ENCODE measurements at places on chromosomes 11 and 22.

DNA sequence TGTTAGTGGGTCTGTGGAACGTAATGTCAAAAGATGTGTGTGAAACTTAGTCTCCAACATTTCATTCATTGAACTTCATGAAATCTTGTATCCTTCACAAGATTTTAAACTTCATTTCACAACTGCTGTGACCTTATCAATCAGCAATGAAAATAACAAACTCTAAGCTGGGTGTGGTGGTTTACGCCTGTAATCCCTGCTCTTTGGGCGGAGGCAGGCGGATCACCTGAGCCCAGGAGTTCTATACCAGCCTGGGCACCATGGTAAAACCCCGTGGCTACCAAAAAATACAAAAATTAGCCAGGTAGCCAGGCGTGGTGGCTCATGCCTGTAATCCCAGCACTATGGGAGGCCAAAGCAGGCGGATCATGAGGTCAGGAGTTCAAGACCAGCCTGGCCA is 5.1 kb downstream of the CHKA start:
- DNase-seq: no peak

- no peak for DNase-seq
Measured at GRCh38 chr11:24181395-24182047, 315.3 kb upstream of the LUZP2 start.

- DNase-seq: peak; percentile 15
Measured at GRCh38 chr11:36364551-36365325, 68.7 kb downstream of the PRR5L start.

DNA sequence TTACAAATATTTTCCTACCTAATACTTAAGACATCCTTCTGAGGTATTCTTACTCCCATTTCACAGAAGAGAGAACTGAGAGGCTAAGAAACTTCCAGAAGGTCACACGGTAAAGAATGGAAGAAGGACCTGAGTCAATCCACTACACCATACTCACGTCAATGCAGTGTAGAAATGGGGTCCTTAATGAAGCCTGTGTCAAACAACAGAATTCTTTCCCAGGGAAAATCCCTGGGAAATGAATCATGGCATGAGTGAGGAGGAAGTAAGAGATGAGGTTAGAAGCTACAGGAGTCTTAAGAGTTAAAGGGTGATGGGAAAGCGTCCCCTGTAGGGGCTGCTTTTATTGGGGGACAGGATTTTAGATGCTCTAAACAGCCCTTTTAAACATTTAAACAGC is 147.9 kb downstream of the C11orf91 start:
- DNase-seq: peak; percentile 49

- no peak for DNase-seq
Measured at GRCh38 chr11:59292611-59293010, 66.1 kb upstream of the OR5AN1 start.

DNA sequence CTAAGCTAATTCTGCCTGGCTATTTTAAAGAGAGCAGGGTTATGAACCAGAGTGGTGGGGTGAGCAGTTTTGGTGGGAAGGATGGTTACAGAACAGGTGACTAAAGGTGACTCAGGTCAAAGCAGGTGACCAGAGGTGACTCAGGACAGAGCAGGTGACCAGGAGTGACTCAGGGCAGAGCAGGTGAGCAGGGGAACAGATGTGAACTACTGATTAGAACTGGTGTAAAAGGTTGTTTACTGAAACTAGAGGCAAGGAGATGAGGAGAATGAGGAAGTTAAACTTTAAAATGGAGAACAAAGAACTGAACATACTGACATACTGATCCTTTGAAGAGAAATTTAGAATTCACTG is 15.4 kb upstream of the HYLS1 start:
- no peak for DNase-seq

- no peak for DNase-seq
Measured at GRCh38 chr22:26592421-26592891, 2.5 kb upstream of the TPST2 start.

GRCh38 chr11:78995171-78995570 is 420.5 kb upstream of the NARS2 start:
- no peak for DNase-seq

DNA sequence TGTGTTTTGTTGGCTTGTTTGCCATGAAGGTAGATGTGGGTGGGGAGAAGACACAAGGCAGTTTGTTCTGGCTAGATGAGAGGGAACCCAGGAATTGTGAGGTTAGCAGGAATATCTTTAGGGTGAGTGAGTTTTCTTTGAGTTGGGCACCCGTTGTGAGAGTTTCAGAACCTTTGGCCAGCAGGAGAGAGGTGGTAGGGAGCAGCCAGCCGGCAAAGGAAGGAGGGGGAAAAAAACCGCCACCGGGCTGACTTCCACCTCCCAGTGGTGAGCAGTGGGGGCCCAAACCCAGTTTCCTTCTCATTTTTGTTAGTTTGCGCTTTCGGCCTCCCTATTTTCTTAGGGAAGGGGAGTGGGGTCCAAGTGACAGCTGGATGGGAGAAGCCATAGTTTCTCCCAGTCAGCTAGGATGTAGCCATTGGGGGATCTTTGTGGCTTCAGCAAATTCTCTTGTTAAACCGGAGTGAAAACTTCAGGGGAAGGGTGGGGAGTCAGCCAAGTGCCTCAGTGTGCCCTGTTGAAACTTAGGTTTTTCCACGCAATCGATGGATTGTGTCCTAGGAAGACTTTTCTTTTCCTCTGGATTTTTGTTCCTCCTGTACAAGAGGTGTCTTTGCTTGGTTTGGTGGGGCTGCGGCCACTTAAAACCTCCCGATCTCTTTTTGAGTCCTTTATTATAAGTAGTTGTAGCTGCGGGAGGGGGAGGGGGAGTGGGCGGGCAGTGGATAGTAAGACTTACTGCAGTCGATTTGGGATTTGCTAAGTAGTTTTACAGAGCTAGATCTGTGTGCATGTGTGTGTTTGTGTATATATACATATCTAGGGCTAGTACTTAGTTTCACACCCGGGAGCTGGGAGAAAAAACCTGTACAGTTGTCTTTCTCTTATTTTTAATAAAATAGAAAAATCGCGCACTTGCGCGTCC is 1.1 kb upstream of the GCAT start:
- no peak for DNase-seq

DNA sequence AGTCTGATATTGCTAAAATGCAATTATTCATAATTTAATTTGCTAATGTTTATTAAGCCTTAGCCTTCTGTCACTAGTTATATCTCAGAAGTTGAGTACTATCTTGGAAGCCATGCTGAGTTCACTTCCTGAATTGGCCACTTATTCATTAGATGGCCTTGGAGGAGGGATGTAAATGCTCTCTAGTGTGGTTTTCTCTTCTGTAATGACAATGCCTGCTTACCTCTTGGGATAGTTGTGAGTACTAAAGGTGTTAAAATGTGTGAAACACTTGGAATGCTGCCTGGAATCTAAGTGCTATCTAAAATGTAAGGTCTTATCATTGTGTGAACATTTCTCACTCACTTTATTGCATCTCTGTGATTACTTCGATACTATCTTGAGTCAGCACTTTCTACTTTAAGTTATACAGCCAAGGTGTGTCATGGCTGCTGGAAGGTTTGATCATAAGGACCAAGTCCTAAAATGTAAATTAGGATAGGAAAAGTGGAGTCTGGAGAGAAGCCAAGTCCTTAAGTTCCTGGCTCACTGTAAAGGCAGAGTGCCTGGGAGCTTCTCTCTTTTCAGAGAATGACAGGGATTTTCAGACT is 12.4 kb downstream of the GLYATL2 start:
- DNase-seq: no peak

- no peak for DNase-seq
Measured at GRCh38 chr22:48297296-48297695, 1530.4 kb downstream of the BRD1 start.

GRCh38 chr11:6404342-6405051 is 14.2 kb downstream of the SMPD1 start:
- DNase-seq: no peak

DNA sequence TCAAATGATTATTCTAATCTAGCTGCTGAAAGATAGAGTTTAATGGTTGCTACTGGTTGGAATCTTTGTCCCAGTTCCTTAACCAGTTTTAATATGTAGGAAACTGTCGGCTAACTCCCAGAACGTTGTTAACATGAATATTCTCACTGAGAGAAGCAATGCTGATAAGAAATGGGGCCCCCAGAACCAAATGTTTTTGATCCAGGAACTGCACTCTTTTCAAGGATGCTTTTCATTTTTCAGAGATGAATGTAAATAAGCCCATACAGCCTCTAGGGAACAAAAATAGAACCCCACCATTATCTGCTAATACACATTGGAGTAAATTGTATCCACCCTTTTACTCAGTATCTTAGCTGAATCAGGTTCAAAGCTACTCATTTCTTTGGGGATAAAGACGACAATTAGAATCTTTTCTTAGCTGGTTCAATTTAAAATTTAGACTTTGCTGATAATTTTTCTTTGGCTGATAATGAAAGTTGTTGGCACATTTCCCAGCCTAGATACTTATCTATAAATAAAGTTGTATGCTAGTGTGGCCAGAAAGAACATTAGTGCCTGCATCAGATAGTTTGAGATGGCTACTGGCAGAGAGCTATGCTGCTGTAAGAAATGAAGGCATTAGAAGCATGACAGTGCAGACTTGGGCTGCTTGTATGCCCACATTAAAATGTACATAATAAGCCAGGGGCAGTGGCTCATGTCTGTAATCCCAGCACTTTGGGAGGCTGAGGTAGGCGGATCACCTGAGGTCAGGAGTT is 323.3 kb upstream of the PDGFD start:
- peak; percentile 26 for DNase-seq

DNA sequence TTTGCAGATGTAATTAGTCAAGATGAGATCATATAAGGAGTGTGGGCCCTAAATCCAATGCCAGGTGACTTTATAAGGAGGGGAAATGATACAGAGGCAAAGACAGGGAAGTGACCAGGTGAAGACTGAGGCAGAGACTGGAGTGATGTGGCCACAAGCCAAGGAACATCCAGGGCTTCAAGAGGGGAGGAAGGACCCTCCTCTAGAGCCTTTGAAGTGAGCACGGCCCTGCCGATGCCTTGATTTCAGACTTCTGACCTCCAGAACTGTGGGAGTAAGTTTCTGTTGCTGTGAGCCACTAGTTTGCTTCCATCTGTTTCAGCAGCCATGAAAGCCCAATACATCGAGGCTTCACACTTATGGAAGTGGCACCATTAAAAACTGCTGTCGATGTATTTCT is 78.7 kb downstream of the SHANK2 start:
- no peak for DNase-seq

DNA sequence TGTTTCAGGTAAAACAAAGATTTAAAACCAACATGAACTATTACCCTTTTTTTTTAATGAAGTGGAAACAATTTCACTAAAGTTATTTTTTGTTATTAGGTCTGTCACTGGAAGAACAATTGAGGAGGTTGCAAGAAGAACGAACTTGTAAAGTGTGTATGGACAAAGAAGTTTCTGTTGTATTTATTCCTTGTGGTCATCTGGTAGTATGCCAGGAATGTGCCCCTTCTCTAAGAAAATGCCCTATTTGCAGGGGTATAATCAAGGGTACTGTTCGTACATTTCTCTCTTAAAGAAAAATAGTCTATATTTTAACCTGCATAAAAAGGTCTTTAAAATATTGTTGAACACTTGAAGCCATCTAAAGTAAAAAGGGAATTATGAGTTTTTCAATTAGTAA is 30.9 kb downstream of the BIRC2 start:
- DNase-seq: no peak

- no peak for DNase-seq
Measured at GRCh38 chr22:19039796-19040280, 82.4 kb downstream of the DGCR2 start.

DNA sequence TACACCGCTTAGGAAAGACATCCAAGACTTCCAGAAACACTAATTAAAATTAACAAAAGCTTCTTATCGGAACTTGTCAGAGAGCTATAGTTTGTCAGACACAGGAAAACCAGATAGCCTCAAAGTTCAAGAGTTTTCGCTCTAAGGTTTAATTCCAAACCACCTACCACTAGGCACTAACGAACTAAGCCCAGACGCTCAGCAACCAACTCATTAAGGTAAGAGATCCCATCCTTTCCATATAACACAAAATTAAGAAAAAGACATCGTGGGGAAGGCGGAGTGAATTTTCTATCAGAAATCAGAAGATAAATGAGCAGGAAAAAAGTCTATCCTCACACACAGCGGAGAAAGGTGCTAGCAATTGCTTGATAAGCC is 382 bp downstream of the IMMP1L start:
- no peak for DNase-seq

DNA sequence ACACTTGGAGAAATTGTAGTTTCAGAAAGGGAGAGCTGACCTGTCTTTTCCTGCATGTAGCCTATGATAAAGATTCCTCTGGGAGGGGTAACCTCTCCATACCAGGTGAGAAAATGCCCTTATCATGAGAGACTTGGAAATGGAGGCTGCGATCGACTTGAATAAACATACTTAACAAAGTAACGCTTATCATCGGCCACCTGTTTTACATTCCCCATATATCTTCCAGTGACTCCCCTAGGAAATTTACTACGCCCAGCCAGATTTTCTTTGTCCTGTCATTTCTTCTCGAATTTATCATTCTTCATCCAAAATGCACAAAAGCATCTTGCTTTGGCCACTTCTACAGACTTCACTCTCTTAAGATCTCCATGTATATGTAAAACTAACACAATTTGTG is 143.5 kb downstream of the CCDC81 start:
- no peak for DNase-seq

DNA sequence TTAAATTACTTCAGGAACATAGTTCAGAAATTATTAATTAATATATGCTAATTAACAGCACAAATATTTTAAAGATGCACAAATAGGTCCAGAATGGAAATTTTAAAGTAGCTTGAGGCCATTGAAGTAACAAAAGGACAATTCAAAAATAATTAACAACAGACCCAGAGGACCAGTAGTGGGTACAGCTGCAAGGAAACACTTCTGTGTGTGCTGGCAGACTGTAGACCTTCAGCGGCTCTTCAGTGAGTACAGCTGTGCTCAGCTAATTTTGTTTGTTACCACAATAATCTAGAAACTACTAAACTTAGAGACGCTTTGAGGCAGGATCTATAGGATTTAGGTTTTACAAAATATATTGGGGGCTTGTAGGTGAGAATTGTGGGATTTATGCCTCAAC is 103.8 kb downstream of the GRIA4 start:
- no peak for DNase-seq

GRCh38 chr11:69647761-69648497 is 7.0 kb downstream of the CCND1 start:
- DNase-seq: no peak

GRCh38 chr11:119091966-119092879 is 7.5 kb downstream of the HMBS start:
- DNase-seq: no peak

DNA sequence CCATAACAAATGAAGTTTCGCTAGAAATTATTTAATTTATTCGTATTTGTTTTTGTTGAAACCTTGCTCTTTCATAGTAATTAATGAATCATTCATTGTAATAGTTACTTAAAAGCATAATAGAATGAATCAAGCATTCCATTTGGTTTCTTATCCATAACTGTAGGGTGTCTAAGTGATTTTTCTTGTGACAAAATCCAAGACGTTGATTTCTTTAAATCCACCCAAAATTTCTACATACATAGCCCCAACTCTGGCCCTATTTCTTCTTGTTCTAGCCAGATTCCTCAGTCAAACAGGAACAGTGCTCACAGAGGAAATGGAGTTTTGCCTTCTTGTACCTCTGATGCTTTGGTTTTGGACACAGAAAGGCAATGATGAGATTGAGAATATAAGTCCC is 25.5 kb downstream of the UBASH3B start:
- DNase-seq: no peak

Measured in fibroblast of pulmonary artery (primary cell).